ENCODE measurements at places on chromosomes 1 and 21. TPM values are rescaled to one million over a fixed set of nuclear protein-coding genes. Genes with fewer than 3 reads are reported as not detected.
A peak's percentile ranks its signal among the peaks of the same experiment; 100 is the strongest.

GRCh38 chr1:14390816-14391215 is 207.7 kb upstream of the KAZN start:
- DNase-seq: no peak

- peak; percentile 96 for DNase-seq
These were observed 39.0 kb upstream of the SYNC start for GRCh38 chr1:32741413-32742198.

- DNase-seq: no peak
These were observed 4.9 kb upstream of the ATP2B4 start for GRCh38 chr1:203621559-203622262.

Gene PAX7
- not detected for total RNA-seq

Gene SYCP1
- not detected for total RNA-seq

Gene SLAMF9
- total RNA-seq: not detected

Gene RHD
- 17.8 TPM for total RNA-seq

Gene RGS4
- total RNA-seq: not detected
